ENCODE measurements at places on chromosomes 7 and 10.

DNA sequence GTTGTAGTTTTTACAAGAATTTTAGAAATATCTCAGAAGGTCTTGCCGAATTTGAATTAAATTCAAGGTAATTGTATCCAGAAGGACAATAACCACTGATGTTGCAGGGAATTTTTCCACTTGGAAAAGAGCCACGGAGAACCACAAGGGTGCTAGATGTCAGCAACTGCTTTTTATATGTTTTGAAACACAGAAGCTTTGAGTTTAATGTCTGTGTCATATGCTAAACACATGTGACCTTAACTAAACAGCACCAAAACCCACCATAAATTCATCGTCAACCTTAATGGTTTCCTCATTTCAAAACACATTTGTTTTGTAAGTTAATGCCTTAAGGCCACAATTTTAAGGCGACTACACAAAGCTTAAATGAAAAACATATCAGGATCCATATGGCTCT is 106.9 kb downstream of the COL28A1 start:
- DNase-seq, result peak; percentile 31

GRCh38 chr7:63899691-63900393 is 98.8 kb upstream of the ZNF722 start:
- no peak for DNase-seq

DNA sequence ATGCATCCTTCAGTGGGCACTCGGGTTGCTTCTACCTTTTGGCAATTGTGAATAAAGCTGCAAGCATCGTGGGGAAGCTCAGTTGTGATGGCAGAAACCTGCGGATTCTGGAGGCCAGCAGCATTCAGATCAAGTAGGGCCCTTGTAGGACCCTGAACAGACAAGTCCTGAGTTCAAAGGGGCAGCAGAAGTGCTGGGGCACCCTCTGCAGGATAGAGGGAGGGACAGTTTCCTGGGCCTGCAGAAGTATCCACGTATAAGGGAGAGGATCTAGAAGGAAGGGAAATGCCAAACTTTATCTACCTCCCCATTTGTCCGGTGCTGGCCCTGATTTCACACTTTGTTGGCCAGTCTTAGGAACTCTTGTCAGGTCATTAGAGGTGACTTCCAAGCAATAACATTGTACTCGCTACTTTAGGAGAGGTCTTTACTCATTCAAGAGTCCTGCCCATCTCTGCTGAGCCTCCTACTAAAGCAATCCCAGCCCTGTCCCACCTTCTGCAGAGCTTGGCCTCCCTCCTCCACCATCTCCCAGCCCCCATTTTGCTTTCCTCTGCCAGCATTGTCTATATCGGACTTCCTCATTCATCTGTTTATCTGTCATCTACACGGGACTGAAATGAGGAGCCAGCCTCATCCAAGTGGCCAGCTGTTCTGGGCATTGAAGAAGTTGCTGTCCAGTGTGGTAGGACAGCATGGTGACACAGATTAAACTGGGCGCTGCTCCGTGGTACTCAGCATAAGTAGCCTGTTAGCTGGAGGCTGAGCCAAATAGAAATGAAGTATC is 26.6 kb upstream of the R3HCC1L start:
- DNase-seq, result no peak

- no peak for DNase-seq
Measured at GRCh38 chr10:3978761-3979160, 193.8 kb upstream of the KLF6 start.

DNA sequence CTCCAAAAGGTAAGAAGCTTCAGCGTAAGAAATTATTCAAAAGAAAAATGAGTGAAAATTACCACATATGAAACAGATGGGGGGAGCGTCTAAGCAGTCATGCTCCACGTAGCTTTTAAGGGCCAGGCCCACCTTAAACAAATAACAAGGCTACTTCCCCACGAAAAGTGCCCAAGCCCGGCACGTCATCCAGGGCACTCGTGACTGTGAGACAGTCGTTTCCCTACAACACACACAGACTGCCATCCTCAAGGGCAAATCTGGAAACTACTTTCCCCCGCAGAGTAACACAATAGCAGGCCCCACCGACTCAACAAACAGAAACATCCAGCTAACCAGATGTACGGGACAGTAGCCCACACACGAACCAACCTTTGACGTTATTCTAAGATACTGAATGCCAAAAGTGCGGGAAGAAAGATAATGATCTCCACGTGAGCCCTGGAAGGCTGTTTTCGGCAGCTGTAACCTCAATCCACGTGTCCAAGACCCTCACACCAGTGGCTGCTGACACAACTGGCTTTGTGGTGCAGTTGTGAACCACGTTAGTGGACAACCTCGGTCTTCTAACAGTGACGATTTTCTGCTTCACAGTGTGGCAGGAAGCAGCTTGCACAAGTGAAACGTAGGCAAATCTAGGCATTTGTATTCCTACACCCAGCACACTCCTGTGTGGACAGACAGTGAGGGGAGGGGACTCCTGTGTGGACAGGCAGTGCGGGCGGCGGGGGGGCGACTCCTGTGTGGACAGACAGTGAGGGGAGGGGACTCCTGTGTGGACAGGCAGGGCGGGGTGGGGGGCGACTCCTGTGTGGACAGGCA is 251.7 kb downstream of the ZMYND11 start:
- no peak for DNase-seq

GRCh38 chr7:154576604-154577003 is 426.3 kb downstream of the PAXIP1 start:
- no peak for DNase-seq

DNA sequence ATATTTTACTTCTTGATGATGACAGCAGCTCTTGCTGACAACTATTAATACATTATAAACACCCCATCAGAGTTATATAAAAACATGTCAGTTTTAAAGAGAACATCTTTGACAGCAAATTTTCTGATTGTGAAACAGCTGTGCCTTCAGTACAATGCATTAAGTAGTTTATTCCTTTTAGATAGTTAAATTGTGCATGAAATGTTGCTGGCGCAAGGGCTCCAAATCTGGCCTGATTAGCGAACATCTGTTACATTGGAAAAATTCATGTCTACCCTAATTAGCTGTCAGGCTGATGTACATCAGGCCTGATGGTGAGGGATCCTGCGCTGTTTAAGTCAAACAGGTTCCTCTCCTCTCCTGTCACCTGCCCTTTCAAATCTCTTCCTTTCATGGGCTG is 171.9 kb upstream of the SP8 start:
- DNase-seq, result no peak

- no peak for DNase-seq
Measured at GRCh38 chr7:144414815-144415214, 11.3 kb upstream of the NOBOX start.

GRCh38 chr7:127789031-127789430 is 137.0 kb downstream of the SND1 start:
- DNase-seq, result no peak

DNA sequence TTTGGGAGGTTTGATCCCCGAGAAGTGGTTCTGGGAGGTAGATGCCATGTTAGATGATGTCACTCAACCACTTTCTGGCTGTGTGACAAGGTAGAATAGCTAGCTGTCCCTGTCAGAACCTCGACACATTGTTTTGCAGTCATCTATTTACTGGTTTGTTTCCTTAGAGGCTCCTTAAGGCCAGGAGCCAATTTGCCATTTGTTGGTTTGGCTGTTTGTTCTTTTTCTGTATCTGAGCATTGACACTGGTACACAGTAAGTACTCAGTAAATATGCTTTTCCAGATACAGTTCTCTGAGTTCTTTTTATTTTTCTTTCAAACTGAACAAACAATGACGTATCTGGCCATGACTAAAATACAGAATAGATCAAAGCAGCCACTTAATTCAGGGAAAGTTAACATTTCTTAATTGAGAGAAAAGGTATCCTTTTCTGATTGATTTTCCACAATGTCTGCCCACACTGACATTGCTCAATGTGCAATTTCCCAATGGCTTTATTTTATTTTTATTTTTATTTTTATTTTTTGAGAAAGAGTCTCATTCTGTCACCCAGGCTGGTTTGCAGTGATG is 121.6 kb downstream of the SPAG6 start:
- DNase-seq, result no peak

DNA sequence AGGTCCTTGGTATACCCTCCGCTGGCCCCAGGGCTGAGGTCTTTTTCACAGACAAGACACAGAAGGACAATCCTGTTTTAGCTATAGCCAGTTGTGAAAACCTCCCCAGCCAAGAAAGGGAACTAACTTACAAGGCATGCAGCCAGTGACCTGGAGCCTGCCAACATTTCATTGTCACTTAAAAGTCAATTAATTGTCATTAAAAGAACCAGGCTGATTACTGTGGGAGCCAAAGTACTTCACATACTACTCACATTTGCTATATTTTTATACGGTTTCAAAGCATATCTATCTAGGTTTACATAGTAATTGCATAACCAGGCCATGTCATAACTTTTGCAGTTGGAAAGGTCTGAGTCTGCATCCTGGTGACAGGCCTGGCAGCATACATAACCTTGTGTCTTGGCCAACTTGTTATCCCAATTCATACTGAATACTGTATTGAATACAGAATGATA is 31.1 kb downstream of the NRBF2 start:
- DNase-seq, result no peak

All from AG04449 (cell line).